ENCODE measurements at places on chromosomes 6 and 20.
A peak's percentile ranks its signal among the peaks of the same experiment; 100 is the strongest.

DNA sequence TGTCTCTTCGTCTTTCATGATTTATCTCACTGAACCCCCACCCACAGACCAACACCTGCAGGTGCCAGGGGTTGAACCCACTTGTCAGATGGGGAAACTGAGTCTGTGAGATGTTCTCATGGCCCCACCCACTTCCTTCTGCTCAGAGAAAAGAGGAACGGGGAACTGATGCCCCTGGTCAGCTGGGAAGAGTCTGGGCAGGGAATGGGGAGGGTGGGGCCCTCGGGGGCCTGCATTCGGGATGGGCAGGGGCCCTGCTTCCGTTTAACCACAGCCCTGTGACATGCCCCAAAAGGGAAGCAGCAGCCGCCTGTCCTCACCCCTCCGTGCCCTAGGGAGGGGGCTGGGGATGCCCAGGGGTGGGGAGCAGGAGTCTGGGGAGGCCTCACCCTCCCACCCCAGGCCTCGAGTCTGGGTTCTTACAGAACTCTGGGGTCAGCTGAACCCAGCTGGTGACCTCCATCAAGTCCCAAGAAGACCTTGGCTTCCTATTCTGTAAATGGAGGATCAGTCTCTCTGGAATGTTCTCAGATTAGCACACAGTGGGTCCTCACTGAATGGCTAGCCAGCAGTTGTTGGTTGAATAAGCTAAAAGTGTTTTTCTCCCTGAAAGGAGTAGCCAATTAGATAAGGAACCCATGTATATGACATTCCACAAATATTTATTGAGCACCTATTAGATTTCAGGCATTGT lies 81.5 kb downstream of the CEBPB start:
- no peak for DNase-seq

GRCh38 chr20:25253606-25254275 lies 5.9 kb downstream of the PYGB start:
- DNase-seq, result no peak

GRCh38 chr6:133191323-133191722 lies 49.8 kb upstream of the EYA4 start:
- no peak for DNase-seq

DNA sequence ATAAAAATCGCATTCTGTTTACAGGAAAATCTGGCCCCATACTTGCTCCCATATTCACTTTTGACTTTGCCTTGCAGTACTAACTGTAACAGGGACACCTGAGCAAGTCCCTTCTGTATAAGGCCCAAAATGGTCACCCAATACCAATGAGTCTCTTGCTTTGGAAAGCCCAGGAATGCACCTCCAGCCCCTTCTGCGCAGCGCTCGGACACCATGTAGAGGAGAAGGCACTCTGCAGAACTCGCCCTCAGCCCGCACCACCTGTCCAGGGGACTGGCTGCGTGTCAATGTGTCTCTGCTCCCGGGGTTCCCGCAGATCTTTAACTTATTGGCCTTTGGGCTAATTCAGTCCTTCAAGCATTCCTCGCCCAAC lies 746 bp upstream of the PRND start:
- DNase-seq, result no peak

- DNase-seq, result peak; percentile 60
Observed at GRCh38 chr20:36792422-36792821, 18.9 kb upstream of the DSN1 start.

DNA sequence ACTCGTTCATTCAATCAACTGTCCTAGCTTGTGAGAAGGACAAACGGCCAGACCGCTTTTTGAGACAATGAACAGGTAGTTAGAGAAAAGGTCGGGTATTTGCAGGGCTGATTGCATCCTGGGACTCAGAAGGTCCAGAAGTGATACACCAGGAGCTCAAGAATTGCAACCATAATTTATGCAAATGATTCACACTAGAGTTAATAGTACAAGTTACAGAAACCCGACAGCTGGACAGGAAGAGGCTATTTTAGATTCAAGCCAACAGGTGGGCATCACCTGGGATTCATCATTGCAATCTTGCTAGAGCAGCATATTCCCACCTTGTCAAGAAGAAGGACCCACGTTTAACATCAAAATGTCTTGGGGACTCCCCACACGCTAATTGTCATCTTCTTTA lies 83.5 kb downstream of the TNFAIP3 start:
- DNase-seq, result no peak

GRCh38 chr20:39378776-39379175 lies 416.6 kb downstream of the DHX35 start:
- no peak for DNase-seq

DNA sequence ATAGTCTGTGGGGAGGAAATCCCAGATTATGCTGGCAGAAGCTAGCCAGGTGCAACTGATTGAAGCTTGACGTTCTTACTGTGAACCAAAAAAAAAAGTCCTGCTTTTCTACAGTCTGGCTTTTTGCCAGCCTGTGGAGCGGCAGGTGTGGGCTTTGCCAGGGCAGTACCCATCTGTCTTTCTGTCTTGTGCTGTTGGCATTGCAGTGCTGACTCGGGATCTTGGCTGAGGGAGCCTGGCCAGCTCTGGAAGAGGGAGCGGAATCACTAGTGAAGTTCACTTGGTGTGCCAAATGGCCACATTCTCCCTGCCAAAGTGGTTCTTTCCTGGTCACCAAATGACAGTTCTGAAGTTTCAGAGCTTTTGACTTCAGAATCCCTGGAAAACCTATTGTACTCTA lies 5.0 kb downstream of the KIF3B start:
- DNase-seq, result no peak

GRCh38 chr6:13586603-13587542 lies 12.5 kb downstream of the SIRT5 start:
- DNase-seq, result no peak

- no peak for DNase-seq
Observed at GRCh38 chr6:152223636-152224035, 413.5 kb downstream of the SYNE1 start.

DNA sequence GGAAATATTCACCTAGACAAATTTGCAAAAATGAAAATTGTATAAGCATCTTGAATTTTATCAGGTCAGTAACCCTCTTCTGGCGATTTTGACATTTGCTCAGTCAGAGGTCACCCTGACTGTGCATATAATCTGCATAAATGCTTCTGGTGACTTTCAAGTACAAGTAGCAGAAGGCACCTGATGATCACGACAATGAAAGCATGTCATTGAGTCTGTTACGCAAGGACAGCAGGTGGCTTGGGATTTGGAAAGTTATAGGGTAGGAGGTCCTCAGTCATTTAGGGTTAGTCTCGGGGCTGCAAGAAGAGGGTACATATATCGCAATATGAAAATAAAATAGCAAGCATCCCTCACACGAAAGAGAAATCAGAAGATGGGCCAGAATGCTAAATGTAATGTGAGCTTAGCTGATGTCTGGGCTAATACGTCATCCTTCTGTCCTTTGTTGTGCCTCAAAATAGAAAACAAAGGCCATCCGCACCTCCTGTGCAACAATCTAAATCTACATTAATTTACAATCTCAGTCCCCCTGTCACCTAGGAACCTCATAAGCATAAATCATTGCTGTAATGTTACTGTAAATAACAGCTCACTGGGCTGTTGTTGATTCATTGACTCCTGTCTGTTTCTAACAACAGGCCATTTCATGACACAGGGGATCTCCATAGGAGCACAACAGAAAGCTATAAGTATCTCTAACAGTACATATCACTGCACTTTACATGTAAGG lies 155.2 kb upstream of the RSPO3 start:
- no peak for DNase-seq

DNA sequence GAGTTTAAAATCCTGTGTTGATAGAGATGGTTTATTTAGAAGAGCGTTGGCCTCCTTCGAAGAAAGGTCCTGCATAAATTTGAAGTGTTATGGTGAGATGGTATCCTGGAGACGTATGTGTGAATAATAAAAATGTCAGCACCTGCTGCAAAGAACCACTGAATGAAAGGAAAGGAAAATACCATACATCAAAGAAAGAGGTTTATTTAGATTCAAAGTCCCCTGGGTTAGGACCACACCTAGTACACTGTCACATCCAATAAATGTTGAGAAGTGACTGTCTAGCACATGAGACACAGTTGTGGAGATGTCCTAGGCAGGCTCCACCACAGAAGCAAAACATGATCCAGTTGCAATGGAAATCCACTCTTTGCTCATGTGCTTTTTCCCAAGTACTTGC lies 214.7 kb downstream of the PAX1 start:
- no peak for DNase-seq

DNA sequence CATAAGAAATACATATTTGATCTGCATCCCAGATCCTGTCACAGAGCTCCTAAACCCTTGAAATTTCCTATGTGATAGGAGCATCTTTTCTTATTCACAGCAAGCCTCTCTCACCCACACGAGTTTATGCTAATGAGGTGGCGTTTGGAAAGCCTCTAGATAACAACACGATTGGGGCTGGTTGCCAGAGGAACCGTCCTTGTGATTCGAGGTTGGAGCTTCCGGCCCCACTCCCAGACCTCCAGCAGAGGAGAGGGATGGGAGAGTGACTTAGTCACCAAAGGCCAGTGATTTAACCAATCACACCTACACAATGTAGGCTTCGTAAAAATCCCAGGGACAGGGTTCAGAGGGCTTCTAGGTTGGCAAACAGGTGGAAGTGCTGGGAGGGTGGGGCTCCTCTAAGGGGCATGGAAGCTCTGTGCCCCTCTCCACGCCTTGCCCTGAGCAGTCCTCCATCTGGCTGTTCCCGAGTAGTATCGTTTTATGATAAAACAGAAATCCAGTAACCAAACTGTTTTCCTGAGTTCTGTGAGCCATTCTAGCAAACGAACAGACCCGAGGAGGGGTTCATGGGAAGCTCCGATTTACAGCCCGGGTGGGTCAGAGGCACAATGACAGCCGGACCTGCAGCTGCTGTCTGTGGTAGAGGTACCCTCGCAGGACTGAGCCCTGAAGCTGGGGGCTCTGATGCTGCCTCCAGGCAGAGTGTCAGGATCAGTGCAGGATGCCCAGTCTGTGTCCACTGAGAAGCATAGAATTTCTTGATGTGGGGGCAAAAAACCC lies 238.1 kb upstream of the ARID1B start:
- DNase-seq, result no peak

GRCh38 chr20:709991-710779 lies 34.6 kb upstream of the SCRT2 start:
- no peak for DNase-seq

GRCh38 chr6:105799056-105799455 lies 287.1 kb upstream of the PRDM1 start:
- no peak for DNase-seq

- DNase-seq, result no peak
Observed at GRCh38 chr6:118783931-118784550, 109.9 kb upstream of the ASF1A start.

GRCh38 chr6:46098678-46099077 lies 31.1 kb upstream of the ENPP4 start:
- DNase-seq, result no peak

DNA sequence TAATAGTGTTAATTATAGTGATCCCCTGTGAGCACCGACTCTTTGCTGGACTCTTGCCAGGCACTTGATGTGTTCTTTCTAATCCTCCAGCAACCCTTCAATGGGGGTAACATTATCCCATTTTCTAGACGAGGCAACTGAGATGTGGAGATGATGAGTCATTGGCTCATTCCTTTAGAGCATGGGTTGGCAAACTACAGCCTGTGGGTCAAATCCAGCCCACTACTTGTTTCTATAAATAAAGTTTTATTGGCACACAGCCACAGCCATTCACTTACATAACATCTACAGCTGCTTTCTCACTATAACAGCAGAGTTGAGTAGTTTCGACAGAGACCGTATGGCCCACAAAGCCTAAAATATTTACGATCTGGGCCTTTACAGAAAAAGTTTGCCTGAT lies 249.5 kb upstream of the KCNG1 start:
- peak; percentile 31 for DNase-seq

DNA sequence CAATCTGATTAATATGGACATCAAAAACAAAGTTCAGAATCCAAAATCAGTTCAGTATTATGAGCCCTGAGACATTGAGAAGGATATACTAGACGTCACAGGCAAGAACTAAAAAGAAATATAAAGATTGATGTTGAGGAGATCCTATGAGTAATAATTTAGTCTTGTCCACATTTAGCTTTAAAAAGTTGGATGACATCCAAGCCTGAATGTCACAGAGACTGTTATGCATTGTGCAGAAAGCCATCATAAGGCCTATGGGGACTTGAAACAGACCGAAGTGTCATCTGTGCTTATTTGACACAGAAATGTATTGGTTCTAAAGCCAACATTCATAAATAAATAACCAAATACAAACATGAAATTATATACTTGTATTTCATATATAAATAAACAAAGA lies 581.8 kb upstream of the MMS22L start:
- DNase-seq, result no peak

- no peak for DNase-seq
Observed at GRCh38 chr20:53826597-53827291, 233.1 kb upstream of the ZNF217 start.

DNA sequence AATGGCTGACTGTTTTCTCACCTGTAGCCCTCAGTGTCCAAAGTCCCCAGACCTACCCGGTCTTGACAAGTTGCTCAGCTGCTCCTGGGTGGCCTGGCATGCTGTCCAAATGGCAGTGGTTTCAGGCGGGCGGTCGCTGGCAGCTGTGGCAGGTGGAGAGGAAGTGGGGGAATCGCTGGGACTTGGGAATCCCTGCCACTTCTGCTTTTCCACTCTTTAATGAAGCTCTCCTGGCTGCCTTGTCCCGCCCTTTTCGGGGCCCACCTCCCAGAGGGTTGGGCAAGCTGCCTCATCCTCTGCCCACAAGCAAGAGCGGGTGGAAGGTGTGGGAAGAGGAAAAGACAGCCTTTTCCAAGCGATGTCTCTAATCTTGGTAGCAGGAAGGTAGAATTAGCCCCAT lies at the start of gene OCSTAMP:
Gene OCSTAMP, minus strand, starts transcription at position 194 of the 400 bp plus-strand sequence. Its CDS starts 94 bp downstream, at position 100.
- no peak for DNase-seq

GRCh38 chr20:52204136-52204535 lies 12.6 kb upstream of the ZFP64 start:
- DNase-seq, result no peak

DNA sequence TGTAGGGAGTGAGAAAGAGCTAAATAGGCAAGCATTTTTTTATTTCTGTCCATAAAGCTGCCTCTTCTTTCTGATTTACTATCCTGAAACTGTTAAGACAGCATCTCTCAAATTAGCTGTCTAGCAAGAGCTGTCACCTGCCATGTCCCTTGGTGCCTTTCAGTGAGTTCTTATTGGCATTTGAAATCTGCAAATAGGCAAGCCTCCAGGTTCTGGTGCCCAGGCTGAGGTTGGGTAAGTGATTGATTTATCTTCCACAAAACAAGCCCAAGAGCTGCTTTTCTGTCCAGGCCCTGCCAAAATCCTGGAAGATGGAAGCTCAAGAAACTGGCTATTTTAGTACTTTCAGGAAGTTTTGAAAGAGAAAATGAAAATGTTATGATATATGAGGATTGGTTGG lies 22.4 kb downstream of the MANEA start:
- no peak for DNase-seq

Measured in non-pigmented ciliary epithelial cell (primary cell).